Sciatic nerve (tissue), 2 donors: ENCODE measurements at places on chromosomes 5 and 9.
A peak's percentile ranks its signal among the peaks of the same experiment; 100 is the strongest.

- no peak for DNase-seq
Measured at GRCh38 chr9:81782313-81782995, 93.1 kb upstream of the TLE1 start.

DNA sequence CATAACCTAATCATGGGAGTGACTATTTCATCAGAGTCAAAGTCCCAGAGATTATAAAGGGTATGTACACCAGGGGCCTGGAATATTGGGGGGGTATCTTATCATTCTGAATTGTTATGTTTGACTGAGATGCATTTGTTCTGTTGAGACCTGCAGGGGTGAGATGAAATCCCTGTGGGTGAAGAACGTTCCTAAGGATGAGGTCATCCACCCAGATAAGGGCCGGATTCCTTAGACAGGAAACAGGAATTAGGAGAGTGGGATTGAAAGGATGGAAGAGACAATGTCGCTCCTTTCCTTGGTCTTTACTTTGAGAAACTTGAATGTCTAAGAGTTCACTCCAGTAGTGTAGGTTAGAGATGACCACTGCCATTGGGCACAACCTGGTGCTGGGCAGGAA, 54.7 kb downstream of the GAS1 start:
- DNase-seq: no peak

DNA sequence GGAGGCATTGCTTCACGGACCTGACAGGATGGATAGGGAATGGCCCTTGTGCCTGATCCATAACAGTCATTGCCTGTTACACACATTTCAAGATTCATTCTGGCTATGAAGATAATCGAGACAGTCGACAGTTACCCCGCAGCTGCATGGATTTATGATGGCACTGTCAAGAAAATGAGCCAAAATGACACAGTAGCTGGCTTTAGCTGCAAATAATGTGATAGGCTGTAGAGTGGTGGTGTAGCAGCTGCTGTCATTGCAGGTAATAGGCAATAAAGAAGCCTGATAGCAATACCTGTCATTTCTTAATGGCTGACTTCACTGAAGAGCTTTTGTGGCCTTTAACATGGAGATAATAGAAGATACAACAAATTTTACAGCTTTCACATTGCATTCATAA, 1085.2 kb upstream of the ARRDC3 start:
- DNase-seq: no peak

DNA sequence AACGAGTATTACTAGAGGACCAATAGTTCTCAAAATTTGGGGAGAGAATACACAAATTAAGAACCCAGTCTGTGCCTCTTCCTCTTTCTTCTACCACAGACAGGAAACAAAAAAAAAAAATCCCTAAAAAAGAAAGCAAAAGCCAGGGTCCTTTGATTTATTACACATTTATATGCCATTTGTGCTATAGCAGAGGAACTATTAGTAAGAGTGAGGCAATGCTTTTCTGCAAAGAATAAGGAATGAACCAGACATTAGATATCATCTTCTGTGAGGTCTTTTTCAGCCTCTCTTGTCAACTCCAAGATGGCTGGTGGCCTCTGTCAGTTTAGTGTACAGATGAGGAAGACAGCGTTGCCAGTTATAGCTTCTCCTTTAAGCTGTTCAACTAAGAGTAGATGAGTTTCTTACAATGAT, 127.6 kb downstream of the RFX3 start:
- no peak for DNase-seq

GRCh38 chr5:114319236-114319635, 42.6 kb upstream of the KCNN2 start:
- DNase-seq: no peak

- no peak for DNase-seq
Measured at GRCh38 chr5:177350776-177351391, 584 bp downstream of the LMAN2 start.

- no peak for DNase-seq
Measured at GRCh38 chr5:151682751-151683331, 3.9 kb downstream of the SPARC start.

DNA sequence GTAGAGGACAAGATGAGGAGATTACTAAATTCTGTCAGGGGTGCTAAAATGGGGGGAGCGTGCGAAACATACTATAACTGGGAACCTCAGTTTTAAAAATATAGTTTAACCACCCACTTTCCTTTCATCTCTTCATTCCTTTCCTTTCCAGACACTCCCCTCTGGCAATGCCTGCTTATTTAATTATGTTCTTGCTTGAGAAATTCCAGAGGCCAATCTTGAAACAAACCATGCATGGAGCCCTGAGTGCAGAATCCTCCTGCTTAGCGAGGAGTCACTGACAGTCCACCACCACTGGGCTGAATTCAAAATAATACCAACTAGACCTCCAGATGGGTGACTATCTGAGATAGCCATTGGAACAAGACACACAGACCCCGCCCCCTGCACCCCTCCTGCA, 29.7 kb upstream of the C9orf72 start:
- DNase-seq: no peak

DNA sequence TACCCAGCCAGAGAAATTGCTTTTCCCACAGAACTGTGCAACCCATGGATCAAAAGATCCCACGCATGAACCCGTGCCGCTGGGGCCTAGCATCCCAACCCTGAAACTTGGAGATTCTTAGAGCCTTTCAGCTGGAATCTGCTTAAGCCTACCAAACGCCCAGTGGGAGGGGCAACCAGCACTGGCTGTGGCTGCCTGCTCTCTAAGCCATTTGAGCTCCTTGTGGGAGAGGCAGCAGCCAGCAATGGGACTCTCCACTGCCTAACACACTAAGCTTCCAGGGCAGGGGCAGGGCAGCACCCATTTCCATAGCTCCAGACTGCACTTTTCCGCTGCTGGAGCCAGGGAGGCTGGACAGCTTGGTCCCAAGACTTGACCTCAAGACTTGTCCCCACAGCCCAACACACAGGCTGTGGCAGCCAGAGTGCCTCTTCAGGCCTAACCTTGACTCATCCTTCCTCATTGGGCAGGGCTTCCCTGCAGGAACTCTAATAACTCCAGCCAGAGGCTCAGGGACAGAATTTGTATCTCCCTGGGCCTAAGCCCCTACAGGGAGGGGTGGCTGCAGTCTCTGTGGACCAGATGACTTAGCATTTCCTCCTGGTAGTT, 437.4 kb downstream of the MTRR start:
- no peak for DNase-seq

- no peak for DNase-seq
Measured at GRCh38 chr9:79809931-79810330, 238.2 kb downstream of the TLE4 start.

DNA sequence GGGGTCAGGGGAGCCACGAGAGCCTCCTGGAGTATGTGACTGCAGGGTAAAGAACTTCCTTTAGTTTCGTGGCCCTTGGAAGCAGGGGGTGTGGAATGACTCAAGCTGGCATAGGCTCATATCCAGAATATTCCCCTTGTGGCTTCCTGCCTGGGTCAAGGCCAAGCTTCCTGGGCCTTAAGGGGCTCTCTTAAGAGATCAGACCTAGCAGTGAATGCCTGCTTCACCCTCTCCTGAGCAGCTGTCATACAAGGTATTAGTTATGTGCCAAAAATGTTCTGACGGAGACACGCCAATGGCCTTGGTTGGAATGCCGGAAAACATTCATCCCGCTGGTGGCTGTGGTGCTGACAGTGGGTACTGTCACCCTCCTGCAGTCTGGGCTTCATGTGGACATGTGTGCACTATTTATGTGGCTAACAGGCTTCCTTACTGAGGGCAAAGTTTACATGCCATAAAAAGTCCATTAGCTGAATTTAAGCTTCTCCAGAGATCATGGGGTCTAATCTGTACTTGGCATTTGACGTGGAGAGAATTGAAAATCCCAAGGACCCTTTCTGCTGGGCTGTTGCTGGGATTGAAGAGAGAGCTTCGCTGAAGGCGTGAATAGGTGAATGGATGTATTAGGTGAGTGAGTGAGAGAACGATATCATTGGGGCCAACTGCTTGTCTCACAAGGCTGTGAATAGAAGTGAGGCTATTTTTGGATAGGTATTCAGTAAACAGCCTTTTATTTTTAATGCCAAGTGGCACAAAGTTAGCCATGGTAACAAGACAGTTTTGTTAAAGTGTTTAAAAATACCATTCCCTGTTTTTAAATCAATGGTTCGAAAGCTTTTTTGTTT, 156.8 kb downstream of the MACROH2A1 start:
- DNase-seq: peak; percentile 3

DNA sequence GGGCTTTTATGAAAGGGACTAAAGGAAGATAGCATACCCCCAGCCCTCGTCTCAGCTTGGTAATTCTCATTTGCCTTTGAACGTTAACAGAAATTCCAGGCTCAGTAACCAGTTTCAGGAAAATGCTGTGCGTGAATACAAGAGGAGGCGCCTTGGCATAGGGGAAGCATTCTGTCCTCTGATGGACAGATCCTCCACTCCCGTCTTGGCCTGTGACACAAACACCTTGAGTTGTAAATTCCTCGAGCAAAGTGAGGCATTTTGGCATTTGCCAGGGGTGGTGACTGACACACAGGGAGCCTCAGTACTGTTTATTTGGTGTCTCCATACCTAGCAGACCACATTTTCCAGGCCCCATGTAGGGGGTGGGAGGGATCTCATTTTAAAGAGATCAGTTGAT, 44.8 kb downstream of the APTX start:
- no peak for DNase-seq

- DNase-seq: no peak
Measured at GRCh38 chr9:136799079-136799853, 3.1 kb downstream of the CCDC183 start.

DNA sequence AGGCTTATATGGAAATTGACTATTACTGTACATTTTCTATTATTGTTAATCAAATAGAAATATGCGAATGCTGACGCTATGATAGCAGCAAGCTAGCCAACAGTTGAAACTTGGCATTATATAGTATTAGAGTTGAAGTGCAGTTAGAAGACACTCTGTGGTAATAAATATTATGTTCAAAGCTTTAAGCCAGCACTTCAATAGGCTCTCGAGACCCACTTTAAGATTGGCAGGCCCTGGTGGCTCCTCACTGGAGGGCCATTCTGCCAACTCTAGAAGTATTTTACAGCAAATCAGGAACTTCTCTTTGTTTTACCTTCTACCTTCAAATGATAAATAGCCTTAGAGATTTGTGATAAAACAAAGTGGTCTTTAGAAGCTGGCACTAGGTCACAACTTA, 2029.0 kb upstream of the WWC1 start:
- no peak for DNase-seq

- DNase-seq: no peak
Measured at GRCh38 chr9:87381746-87382145, 115.9 kb upstream of the DAPK1 start.

DNA sequence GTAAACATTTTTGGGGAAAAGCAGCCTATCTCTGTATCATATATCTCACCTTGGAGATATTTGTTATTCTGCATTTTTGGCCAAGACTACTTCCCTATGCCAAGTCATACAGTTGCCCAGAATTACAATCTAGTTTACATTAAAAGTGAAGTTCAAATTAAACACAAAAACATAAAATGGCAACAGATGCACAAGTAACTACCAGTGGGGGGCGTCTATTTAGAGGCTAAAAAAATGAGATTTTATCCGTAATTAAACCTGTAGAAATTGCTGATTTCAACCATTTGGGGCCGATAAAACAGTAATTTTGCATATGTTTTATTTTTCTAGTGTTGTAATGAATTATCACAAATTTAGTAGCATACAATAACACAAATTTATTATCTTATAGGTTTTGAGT, 787.1 kb upstream of the CHD1 start:
- DNase-seq: no peak

GRCh38 chr9:121737481-121737931, 86.1 kb downstream of the DAB2IP start:
- no peak for DNase-seq

- no peak for DNase-seq
Measured at GRCh38 chr5:149117970-149118369, 23.3 kb upstream of the ABLIM3 start.

DNA sequence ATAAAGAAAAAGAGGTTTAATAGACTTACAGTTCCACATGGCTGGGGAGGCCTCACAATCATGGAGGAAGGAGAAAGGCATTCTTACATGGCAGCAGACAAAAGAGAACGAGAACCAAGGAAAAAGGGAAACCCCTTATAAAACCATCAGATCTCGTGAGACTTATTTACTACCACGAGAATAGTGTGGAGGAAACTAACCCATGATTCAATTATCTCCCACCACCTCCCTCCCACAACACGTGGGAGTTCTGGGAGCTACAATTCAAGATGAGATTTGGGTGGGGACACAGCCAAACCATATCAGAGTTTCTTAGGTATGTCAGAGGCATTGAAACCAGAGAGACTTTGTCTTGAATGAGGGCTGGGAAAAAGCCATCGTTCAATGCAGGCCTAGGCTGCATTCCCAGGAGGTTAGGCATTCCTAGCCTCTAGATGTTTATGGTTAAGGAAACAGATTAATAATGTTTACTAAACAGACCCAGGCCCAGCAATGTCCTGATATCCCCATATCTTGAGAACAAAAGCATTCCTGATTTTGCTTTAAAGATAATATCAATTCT, 7.5 kb upstream of the PAIP1 start:
- DNase-seq: no peak
